ENCODE measurements at places on chromosomes 6 and 20.

DNA sequence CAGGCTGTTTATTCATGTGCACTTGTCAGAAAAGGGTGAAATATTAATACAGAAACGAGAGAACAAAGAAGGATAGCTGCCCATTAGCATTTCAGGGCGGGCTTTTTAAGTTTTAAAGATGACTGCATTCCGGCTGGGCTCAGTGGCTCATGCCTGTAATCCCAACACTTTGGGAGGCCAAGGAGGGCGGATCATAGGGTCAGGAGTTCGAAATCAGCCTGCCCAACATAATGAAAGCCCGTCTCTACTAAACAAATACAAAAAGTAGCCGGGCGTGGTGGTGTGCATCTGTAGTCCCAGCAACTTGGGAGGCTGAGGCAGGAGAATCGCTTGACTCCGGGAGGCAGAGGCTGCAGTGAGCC, 130.5 kb downstream of the HFE start:
- ATAC-seq, result no peak

GRCh38 chr6:9984607-9985006, 430.3 kb downstream of the TFAP2A start:
- ATAC-seq, result no peak

DNA sequence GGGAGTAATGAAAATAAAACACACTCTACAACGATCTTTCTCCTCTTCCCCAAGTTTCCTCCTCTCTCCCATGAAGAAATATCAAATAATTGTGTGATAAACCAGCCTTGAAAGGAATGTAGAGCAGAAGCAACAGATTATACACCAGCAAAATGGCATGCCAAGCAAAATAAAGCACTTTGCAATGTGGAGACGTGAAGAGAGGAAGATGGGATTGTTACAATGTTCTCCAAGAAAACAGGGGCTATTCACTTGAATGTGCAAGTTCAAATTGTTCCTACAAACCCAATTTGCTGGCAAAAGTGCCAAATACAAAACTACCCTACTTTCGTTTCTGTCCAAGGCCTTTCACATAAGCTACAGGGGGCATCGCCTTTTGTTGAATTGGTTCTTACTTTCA, 185.1 kb downstream of the PDE7B start:
- no peak for ATAC-seq

DNA sequence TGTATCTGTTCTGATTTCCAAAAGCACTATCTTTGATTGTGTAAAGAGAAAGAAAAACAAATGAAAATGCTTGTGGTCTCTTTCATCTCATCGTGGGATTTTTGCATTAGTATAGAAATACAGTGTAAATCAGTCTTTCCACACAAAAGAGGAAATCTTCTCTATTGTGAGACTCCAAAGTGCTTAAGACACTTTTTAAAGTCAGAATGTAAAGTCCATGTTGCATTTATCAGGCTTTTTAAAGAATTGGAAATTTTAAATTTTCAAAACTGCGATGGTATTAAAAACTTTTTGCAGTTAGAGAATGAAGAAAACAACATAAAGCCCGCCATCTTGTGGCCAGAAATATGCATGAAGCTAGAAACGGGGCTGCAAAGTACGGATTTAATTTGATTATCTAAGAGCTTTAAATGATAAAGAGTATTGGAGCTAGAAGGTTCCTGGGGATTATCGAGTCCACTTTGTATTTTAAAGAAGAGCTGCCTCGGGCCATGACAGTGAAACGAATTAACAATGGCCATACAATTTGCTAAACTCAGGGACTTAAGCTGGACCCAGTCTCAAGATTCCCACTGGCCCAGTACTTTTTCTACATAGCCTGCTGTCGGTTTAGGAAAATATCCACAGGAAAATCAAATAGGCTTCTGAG, 339.6 kb downstream of the ARHGAP18 start:
- no peak for ATAC-seq

GRCh38 chr6:100342830-100343229, 121.9 kb downstream of the SIM1 start:
- ATAC-seq, result no peak

DNA sequence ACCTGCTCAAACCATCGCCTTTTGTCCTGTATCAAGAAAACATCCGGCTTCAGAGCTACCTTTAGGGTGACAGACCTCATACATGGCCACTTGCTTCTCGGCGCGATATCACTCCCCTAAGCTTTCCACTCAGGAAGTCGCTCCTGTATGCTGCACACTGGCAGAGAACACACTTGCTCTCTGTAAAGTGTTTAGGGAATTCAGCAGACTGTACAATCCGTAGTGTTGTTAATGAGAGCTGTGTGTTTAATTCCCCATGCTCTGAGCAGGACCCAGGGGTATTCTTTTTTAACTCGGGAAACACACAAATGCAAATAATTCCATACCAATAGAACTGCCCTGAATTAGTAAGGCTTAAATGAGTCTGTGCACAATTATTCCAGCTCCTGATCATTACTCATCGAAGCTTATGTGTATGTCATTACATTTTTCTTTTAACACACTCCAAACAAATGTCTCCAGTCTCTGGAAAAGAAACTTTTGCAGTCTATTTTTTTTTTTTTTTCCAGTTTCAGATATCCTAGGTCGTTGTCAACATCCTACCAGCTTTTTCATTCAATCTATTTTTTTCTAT, 338.7 kb upstream of the ARID1B start:
- no peak for ATAC-seq

- no peak for ATAC-seq
These were observed 22.0 kb downstream of the KIF13A start for GRCh38 chr6:17965397-17965796.

DNA sequence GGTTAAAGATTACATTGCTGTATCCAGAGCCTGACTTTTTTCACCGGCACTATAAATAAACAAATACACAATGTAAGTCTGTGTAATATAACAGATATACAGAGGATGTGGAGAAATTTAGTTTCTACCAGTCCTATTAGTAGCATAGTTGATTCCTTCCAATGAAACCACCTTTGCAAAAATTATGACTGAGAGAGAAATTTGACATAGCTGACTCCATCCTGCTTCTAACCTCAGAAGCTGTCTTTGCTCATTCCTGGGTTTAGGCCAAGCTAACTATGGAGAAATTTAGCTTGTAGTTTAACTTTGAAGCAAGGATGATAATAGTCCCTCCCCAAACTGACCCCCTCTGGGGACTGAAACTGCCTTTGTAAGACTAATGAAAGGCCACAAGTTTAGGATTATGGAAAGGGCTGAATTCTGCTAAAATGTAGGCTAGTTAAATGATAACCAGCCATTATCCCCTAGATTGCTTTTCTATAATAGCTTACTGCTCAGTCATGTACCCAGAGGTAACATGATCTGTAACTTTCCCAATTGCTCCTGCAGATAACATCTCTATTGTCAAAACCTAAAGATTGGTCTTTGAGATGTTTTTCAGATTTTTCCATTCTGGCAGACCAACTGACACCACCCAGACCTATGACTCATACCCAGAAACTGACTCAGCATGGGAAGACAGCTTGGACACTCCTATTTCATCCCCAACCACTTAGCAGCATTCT, 172.8 kb upstream of the ARG1 start:
- no peak for ATAC-seq

GRCh38 chr6:3816251-3816650, 32.9 kb upstream of the FAM50B start:
- no peak for ATAC-seq

DNA sequence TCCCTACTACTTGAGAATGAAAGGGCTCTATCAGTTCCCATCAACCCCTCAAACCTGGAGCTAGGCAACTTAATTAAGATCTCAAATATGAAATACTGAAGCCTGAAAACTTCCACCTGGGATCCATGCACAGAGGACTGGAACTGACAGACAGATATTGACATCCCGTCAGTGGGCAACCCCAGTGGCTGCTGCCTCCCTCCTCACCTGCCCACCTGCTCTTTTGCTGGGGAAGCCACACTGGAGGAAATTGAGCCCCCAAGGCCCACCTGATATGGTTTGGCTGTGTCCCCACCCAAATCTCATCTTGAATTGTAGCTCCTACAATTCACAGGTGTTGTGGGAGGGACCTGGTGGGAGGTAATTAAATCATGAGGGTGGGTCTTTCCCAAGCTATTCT, 192.8 kb downstream of the LRFN2 start:
- ATAC-seq, result no peak

DNA sequence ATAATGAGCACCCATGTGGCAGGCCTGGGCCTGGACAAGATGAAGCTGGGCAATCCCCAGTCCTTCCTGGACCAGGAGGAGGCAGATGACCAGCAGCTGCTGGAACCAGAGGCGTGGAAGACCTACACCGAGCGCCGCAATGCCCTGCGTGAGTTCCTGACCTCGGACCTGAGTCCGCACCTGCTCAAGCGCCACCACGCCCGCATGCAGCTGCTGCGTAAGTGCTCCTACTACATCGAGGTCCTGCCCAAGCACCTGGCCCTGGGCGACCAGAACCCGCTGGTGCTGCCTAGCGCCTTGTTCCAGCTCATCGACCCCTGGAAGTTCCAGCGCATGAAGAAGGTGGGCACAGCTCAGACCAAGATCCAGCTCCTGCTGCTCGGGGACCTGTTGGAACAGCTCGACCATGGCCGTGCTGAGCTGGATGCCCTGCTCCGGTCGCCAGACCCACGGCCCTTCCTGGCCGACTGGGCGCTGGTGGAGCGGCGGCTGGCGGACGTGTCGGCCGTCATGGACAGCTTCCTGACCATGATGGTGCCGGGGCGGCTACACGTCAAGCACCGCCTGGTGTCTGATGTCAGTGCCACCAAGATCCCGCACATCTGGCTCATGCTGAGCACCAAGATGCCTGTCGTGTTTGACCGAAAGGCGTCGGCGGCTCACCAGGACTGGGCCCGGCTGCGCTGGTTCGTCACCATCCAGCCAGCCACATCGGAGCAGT, 1.9 kb downstream of the FNDC11 start:
- ATAC-seq, result no peak

DNA sequence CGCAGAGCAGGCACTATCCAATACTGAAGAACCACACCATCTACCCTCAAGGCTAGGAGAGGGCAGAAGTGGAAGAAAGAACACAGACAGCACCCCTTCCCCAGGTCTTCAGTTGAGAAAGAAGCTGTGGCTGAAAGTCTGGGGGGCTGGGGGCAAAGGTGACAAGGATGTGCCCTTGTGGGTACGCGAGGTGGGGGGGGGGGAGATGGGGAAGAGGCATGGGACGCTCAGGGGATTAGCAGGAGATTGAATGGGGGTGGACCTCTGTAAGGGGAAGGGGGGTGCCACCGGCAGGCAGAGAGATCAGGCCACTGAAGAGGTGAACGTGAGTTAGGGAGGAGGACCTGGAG, 1.1 kb downstream of the B4GALT5 start:
- no peak for ATAC-seq

GRCh38 chr20:32989507-32990283, 14.5 kb downstream of the SUN5 start:
- ATAC-seq, result no peak

DNA sequence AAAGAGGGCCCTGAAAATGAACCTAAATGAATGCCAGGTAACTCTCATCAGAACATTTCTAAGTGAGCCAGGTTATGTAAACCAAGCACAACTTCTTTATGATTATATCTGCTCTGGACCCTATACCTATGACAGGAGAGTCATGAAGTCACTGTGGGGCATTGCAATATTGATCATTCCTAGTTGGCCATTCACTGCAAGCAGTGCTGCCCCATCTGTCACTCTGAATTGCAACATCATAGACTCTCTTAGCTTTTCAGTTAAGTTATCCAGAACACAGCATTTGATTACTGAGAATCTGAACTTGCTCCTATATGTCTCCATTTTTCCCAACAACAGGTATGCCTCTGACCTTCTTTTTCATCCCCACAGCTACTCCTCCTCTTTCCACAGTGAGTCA, 3.3 kb downstream of the COL21A1 start:
- no peak for ATAC-seq

- ATAC-seq, result no peak
These were observed 711 bp upstream of the SIRT5 start for GRCh38 chr6:13573669-13574110.

- ATAC-seq, result no peak
These were observed 13.8 kb downstream of the DDRGK1 start for GRCh38 chr20:3190681-3191111.

DNA sequence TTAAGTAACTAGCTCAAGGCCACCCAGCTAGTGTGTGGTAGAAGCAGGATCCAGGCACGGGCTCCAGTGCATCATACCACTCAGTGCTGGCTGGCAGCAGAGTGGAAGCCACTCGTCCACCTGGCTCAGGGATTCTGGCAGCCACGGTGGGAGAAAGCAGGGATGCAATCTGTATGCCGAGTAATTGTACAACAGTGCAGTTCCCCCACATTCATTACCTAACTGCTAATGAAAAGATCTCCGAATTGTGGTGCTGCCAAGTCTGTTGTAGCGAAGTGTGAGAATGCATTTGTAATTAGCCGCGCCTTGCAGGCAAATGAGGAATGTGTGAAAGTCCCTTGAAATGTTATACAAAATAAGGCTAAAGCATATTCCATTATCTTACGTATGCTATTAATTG, 29.0 kb downstream of the KCNG1 start:
- no peak for ATAC-seq

DNA sequence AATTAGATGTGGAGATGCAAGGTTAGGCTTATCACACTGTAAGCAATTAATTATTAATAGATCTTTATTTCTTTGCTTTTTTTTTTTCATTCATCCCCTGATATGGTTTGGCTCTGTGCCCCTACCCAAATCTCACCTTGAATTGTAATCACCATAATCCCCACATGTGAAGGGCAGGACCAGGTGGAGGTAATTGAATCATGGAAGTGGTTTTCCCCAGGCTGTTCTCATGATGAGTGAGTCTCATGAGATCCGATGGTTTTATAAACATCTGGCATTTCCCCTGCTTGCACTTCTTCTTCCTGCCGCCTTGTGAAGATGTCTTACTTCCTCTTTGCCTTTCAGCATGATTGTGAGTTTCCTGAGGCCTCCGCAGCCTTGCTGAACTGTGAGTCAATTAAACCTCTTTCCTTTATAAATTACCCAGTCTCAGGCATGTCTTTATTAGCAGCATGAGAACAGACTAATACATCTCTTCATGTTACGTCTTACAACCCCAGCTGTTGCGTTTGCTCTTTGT, 333.8 kb downstream of the CDH26 start:
- ATAC-seq, result no peak

DNA sequence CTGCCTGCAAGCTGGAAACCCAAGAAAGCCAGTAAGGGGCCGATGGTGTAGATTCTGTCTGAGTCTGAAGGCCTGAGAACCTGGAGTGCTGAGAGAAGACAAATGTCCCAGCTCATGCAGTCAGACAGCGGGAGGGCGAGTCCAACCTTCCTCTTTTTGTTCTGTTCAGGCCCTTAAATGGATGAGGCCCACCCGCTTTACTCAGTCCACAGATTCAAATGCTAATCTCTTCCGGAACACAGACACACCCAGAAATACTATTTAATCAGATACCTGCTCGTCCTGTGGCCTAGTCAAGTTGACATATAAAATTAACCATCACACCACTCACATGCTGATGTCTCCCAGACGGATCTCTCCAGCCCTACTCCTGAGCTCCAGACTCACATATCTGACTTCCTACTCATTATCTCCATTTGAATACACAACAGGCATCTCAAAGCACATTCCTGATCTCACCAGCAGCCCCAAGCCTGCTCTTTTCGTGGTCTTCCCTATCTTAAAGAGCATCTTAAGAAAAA, 26.7 kb upstream of the SRC start:
- ATAC-seq, result no peak
